ENCODE measurements at places on chromosomes 7 and 10.

GRCh38 chr7:144397086-144397485 is 6.4 kb downstream of the NOBOX start:
- no peak for DNase-seq

DNA sequence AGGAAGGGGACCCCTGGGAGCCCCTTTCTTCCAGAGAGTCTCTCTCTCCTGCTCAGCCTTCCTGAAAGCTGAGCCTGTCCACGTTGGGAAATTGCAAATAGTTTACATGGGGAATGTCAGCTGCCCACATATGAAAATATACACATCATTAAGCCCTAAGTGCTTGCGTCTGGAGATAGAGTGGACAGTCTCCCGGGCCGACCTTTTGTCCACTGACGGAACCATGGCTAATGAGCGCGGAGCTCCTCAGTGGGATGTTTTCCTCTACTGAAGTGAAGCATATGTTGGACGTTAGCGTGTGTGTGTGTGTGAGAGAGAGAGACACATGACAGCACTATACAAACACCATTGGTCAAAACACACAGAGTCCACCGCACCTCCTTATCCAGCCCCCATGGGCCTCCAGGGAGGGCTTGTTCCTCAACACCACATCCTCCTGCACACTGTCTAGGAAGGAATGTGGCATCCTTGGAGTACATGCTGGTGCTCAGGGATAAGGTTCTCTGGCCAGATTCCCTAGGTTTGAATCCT is 128.4 kb downstream of the RGS10 start:
- no peak for DNase-seq

- DNase-seq: no peak
These were observed 152.2 kb upstream of the TCF7L2 start for GRCh38 chr10:112797855-112798254.

DNA sequence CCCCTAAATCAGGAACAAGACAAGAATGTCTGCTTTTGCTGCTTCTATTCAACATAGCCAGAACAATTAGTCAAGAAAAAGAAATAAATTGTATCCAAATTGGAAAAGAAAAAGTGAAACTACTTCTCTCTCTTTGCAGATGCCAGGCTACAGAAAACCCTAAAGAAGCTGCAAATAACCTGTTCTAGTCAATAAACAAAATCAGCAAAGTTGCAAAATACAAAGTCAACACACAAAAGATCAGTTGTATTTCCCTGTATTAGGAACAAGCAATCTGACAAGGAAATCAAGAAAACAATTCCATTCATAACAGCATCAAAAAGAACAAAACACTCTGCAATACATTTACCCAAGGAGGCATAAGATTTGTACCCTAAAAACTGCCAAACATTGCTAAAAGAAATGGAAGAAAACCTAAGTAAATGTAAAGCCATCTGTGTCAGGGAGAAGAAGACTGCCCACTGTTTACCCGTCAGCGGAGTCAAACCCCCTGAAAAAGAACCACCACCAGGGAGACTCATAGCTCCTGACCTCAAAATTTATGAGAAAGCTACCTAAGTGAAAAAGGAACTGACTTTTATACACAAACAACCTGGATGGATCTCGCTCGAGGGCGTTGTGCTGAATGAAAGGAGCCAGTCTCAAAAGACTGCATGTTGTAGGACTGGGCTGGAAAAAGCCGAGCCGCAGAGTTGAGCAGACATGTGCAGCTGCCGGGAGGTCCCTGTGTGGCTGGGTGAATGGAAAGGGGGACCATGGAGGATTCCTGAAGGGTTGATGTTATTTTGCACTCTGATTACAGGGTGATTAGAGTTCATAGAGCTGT is 263.1 kb downstream of the MAD1L1 start:
- DNase-seq: no peak

- no peak for DNase-seq
These were observed 175.3 kb downstream of the ELAPOR2 start for GRCh38 chr7:86884152-86884551.

DNA sequence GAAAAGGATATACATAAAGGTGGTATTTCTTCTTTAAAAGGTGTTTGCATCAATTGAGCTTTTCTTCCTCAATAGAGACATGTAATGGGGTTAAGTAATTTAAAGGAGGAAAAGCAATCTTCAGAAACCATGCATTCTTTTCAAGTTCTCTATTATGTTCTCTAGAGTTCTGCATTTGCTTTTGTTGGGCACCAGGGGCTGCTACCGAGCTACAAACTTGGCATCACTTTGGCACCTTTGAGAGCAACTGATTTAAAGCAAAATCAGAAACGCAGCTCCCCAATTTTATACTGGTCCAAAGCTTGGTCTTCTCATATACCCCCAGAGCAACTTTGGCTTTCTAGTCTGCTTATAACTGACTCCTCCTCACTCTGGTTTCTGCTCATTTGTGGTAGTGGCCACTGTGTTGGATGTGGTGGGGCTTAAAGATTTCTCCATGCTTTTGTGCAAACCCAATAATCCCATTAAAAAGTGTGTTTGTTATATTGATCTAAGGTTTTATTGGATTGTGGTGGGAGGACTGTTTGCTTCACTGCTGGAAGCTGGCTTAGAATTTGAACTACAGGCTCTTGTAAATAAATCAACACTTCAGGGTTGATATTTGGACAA is 712.1 kb downstream of the PHTF2 start:
- DNase-seq: no peak
